ENCODE measurements at places on chromosomes 1 and 21.
A peak's percentile ranks its signal among the peaks of the same experiment; 100 is the strongest.

- peak; percentile 86 for DNase-seq
Observed at GRCh38 chr1:43974443-43975248, at the start of gene ATP6V0B. Gene ATP6V0B, plus strand, starts transcription at chr1:43974960. Its CDS starts 81 bp downstream, at chr1:43975041.

GRCh38 chr1:233916706-233917105 is 12.2 kb downstream of the SLC35F3 start:
- DNase-seq: no peak

GRCh38 chr1:40421431-40422384 is 28.6 kb upstream of the ZFP69B start:
- DNase-seq: no peak

DNA sequence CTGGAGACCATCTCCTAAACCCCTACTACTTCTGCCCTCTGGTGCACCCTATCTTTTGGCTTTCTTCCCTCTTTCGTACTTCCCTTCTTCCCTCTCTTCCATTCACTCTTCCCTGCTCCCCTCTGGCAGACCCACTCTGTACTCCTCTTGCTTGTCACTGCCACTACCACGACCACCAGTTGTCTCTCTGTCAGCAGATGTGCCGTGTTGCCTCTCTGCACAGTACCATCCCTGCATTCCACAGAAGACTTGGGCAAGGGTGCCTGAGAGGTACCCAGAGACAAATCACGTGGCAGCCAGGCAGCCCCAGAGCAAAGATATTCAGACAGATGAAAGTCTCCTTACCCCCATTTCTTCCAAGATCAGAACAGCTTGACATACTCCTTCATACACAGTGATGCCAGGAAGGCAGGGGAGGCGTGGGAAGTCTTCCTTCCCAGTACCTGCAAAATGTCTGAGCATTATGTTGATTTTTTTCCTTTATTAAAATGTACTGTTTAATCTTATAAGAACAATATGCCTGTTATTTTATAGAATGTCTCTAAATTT is 15.0 kb downstream of the CAMSAP2 start:
- no peak for DNase-seq

- no peak for DNase-seq
Observed at GRCh38 chr1:1895060-1895418, 4.2 kb upstream of the GNB1 start.

GRCh38 chr1:43143441-43143888 is 28.6 kb downstream of the EBNA1BP2 start:
- no peak for DNase-seq

DNA sequence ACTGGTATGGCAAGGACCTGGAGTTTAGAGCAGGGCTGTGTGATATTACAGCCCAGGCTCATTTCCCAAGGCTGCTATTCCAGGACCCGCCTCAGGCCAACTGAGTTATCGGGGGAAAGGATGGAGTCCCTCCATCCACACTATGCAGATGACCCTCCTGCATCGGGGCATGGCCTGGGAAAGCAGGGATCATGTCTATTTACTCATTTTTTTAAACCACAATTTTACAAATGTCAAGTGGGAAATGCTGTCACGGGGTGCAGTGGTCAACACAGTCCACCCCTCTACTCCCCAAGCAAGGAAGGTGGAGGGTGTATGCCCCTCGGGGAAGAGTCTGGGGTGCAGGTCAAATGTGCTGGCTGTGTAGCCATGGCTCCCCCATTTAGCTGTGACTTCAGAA is 6.1 kb upstream of the CLEC20A start:
- DNase-seq: no peak

DNA sequence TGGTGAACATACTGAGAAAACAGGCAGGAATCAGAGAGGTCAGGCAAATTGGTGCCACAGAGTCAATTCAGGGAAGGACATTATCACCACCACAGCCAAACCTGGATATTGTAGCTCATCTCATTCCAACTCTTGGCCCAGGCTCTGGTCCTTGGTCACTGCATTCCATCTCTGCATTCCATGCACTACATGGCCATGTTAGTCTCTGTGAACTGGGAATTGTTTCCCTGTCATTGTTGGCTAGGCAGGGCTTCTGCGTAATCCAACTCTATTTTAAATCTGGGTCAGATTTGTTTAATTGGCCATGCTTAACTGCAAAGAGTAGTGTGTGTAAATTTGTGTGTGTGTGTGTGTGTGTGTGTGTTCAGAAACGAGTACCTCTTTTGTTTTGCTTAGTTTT is 837.6 kb upstream of the ADAMTS5 start:
- no peak for DNase-seq

- DNase-seq: no peak
Observed at GRCh38 chr1:85656948-85657347, 51.3 kb downstream of the ZNHIT6 start.
